ENCODE measurements at places on chromosomes 6 and 20.

DNA sequence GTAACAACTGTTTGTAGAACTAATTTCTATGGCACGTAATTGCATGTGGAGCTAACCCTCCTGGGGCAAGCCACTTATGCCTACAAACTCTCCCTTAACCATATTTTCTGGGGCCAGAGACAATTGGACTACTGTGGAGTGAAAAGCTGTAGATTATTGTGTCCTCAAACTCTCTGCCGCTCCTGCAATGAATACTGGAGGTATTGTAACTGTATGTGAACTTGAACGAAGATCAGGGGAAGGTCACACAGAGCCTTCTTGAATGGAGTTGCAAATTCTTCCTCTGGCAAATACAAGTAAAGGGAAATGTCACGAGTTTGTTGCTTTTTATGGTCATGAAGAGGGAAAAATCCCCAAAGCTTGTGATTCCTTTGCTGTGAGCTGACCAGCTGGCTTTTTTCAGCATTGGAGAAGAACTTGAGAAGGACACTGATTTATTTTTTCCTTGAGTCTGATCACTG, 18.2 kb downstream of the AKAP12 start:
- DNase-seq = no peak

DNA sequence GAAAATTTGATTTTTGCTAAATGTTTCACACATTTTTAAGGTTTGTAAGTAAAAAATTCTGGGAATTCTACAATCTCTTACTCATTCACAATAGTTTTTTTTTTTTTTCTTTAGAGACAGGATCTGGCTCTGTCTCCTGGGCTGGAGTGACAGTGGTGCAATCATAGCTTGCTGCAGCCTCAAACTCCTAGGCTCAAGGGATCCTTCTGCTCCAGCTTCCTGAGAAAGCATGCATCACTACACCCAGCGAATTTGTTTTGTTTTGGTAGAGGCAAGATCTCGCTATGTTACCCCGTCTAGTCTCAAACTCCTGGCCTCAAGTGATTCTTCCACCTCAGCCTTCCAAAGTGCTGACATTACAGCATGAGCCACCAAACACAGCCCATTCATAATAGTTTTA, 232.8 kb downstream of the GJA1 start:
- DNase-seq = no peak

GRCh38 chr6:137977814-137978213, 110.8 kb downstream of the TNFAIP3 start:
- no peak for DNase-seq

DNA sequence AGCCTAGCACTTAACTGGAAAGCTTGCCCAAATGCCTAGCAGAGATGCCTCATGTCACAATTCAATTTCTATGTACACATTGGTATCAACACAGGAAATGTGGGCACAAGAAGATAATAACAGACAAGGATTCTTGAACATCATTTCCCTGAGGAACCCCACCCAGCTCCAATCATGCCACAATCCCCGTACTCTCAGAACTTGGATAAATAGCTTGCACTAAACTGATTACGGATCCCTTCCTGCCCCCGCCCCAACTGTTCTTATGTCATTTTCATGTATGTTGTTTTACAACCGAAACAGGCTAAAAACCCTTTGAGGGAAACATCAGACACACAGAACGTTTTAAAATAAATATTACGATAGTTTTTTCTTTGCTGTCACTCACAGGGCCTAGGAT, 87.1 kb downstream of the BACH2 start:
- DNase-seq = no peak

- no peak for DNase-seq
Observed at GRCh38 chr20:19120569-19120968, 91.9 kb upstream of the SLC24A3 start.

GRCh38 chr20:22698259-22698842, 114.0 kb upstream of the FOXA2 start:
- DNase-seq = no peak

- no peak for DNase-seq
Observed at GRCh38 chr20:64049060-64049877, at the start of gene SOX18. Gene SOX18, minus strand, starts transcription at chr20:64049639. Its CDS starts 123 bp downstream, at chr20:64049516.

GRCh38 chr20:49165611-49166010, 22.5 kb downstream of the STAU1 start:
- DNase-seq = no peak

GRCh38 chr20:51412951-51413481, 129.5 kb downstream of the NFATC2 start:
- peak; percentile 65 for DNase-seq
